ENCODE measurements at places on chromosomes 12 and 14.

- DNase-seq, result no peak
Measured at GRCh38 chr12:100473050-100473715, 483 bp upstream of the NR1H4 start.

DNA sequence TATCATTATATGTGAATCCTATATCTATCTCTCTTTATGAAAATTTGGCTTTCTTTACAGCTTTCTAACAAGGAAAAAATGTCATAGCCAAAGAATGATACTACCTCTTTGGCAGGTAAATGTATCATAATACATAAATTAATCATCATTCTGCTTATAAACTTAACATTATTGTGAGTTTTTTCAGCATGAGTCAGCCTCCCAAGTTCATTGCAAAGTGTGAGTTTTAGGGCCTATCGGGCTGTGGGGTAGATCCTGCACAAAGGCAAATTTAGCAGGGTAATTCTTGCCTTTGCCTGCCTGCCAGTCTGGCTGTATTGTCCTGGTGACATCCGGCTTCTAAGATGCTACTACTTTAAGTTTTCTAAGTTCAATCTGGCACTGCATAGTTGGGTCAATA lies 412.6 kb downstream of the MDGA2 start:
- DNase-seq, result no peak

DNA sequence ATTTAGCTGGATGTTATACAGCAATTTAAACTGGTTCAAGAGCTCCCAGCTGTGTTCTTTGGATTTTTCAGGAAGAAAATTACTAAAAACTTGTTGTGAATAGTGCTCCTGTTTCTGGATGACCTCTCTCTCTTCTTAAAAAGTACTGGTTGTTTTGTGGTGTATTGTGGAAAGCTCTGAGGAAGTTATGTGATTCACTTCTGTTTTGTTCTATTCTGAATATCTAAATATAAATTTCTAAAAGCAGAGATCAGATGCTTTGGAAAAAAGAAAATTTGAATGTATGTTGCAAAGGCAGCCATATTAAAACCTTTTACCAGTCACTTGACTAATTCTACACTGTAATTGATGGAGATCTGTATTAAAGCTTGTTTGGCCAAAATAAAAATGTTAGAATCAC lies 3.4 kb upstream of the C3AR1 start:
- no peak for DNase-seq

DNA sequence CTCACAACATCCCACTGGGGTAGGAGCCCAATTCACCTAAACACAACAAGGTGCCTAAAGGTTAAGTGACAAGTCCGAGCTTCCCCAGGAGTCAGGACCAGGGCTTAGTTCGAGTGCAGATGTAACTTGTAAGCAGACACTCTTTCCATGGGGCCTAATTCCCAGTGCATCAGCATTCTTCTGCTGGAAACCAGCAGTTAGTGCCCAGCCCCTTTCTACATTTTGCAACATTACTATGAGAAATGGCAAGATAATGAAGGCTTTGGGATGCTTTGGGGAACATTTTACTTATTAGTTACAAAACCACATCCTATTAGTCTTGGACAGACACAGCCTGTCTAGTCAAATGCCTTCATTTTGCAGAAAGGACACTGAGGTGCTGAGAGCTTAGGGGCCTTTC lies 179.8 kb downstream of the CALM1 start:
- DNase-seq, result no peak

DNA sequence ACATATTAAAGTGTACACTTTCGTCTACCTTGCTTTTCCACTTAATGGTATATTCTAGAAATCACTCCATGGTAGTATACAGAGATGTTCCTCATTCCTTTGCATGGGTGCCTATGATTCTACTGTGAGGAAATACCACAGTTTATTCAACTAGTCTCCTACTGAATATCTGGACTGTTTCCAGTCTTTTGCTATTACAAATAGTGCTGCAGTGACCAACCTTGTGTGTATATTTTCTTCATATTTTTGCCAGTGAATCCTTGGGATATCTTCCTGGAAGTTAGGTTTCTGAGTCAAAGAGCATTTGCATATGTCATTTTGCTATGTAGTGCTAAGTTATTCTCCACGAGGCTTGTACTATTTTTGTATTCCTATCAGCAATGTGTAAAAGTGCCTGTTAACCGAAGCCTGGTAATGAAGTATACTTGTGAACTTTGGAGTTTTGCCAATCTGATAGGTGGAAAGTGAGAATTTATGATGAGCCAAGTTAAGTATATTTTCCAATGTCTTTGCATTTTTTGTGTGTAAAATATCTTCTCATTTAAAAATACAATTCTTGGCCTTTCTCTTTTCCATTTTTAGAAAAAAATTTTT lies 31.3 kb upstream of the TMEM263 start:
- no peak for DNase-seq

DNA sequence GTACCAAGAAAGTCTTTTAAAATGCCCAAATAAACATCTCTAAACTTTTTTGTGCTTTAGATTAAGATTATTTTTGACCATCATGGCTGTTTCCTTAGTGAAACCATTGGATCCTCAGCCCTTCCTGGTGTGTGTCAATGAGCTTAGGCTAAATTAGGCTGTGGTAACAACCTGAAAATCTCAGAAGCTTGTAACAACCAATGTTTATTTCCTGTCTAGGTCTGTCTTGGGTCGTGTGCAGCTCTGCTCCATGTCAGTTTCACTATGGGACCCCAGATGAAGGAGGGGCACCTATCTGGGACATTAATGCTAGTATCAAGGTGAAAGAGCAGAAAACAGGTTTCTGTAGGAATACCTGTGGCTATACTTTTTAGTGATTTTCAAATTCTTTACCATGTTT lies 49.9 kb downstream of the KCNMB4 start:
- DNase-seq, result no peak

- no peak for DNase-seq
Measured at GRCh38 chr14:61749264-61749663, 13.0 kb upstream of the SNAPC1 start.

GRCh38 chr12:64170024-64170423 lies 52.1 kb downstream of the KICS2 start:
- DNase-seq, result no peak

DNA sequence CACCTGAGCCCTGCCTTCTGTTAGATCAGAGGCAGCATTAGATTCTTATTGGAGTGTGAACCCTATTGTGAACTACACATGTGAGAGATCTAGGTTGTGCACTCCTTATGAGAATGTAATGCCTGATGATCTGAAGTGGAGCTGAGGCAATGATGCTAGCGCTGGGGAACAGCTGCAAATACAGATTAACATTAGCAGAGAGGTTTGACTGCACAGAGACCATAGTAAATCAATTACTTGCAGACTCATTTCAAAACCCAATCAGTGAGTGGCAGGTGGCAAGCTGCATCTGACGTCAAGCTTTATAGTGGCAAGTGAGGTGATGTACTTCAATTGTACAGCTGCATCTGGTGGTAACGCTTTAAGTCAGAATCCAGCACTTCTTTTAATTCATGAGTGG lies 141.6 kb downstream of the GPHN start:
- DNase-seq, result no peak

GRCh38 chr14:54025661-54026060 lies 69.0 kb upstream of the BMP4 start:
- DNase-seq, result no peak

DNA sequence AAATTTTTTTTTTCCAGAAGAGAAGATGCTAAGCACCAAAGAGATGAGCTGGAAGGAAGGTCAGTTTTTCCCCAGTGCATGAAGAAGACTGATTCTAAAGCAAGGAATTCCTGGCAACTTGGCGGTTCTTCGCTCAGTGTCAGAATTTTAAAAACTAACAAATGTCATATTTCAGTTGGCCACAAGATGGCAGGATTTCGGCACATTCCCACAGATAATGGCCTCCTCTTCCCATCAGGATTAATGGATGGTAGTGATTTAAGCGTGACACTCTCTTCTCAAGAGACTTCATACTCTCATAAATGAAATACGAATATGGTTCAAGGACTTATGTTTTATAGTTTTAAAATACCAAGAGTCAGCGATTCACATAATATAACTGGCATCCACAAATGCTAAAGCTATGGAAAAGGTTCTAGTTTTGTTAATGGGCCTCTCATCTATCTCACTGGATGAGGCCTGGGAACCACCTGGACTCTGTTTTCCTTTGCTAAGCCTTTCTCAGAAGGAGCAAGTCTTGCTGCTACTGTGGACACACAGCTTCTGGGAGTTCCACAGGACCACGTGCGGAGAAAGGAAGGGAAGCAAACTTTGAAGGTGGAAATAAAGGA lies 46.1 kb upstream of the PTPRO start:
- peak; percentile 18 for DNase-seq

GRCh38 chr12:42961395-42961794 lies 371.8 kb upstream of the PRICKLE1 start:
- peak; percentile 26 for DNase-seq

DNA sequence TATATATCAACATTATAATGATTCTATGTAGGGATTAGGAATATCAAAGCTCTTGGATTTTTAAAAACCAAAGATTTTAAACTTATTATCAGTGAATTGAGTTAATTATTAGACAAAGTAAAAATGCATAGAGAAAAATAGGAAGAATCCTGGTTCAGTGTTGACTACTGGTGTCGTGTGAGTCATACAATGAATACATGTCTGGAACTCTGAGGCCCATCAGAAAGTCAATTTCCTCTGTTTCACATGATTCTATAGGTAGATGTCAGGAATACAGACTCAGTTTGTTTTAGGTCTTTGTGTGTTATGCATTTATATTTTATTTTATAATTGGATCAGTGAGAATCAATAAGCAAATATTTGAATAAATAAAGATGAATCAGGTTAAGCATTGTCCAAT lies 84.5 kb upstream of the RTL1 start:
- DNase-seq, result no peak

- DNase-seq, result no peak
Measured at GRCh38 chr12:46562625-46563225, 190.2 kb upstream of the SLC38A2 start.

DNA sequence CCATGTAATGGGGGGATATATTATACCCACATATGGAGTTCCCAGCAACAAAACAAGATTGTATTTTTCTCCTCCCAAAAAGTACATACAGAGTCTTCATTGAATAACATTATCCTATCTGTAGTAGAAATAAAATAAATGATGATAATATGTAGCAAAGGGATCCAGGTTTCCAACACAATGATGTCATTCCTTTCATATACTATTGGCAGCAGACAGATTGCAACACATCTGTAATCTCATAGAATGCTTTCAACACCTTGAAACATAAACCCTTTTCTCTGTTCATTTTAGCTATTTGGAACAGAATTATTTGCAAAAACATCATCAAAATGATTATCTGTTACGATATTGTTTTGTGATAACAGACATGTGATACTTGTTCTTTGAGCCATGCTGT lies 317.6 kb downstream of the DPF3 start:
- DNase-seq, result no peak

DNA sequence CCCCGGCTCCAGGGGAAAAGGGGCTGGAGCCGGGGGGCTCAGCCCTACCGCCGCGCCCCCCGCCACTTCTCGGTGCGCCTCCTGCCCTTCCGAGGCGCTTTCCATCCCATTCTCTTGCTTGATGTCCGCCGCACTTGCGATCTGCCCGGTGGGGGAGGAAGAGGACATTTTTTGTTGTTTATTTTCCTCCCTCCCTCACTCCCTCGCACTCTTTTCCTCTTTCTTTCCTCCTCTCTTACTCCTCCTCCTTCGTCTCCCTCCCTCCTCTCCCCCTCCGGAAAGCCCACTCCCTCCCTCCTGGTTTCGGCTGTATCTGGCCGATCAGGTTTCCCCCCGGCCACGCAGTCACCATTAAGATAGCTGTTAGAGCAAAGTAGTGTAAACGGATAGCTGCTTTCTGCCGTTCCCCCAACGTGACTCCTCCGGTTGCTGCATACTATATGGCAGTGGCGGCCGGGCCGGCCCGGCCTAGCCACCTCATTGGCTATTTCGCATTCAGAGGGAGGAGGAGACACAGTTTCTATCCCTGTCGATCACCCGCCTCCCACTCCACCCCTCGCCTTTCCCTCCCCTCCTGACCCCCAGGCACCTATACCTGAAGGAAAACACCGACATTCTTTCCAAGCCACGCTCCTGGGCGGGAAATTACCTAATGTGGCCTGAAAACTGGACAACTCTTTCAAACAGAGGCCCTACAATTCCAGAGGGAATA lies at the start of gene SIX4:
TSS of gene SIX4 (minus strand) at position 445 of the 712 bp plus-strand sequence. CDS start at position 168, 277 bp downstream.
- DNase-seq, result peak; percentile 62

- DNase-seq, result no peak
Measured at GRCh38 chr12:92110083-92110640, 35.5 kb downstream of the BTG1 start.

GRCh38 chr12:124829708-124830304 lies 33.9 kb downstream of the SCARB1 start:
- no peak for DNase-seq

DNA sequence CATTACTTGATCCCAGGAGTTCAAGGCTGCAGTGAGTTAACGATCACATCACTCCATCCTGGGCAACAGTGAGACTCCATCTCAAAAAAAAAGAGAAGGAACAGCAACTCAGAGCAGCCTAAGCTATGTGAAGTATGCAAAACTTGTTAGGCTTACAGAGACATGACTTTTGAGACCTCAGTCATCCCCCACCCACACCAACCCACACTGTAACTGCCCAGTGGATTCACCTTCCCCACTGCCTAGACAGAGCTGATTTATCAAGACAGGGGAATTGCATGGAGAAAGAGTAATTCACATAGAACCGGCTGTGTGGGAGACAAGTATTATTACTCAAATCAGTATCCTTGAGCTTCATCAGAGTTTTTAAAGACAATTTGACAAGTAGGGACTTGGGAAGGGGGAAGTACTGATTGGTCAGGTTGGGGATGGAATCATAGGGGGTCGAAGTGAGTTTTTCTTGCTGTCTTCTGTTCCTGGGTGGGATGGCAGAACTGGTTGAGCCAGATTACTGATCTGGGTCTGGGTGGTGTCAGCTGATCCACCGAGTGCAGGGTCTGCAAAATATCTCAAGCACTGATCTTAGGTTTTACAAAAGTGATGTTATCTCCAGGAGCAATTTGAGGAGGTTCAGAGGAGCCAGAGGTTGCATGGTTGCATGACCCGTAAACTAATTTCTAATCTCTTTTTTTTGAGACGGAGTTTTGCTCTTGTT lies 6.2 kb upstream of the WDR89 start:
- DNase-seq, result no peak

- no peak for DNase-seq
Measured at GRCh38 chr14:24255931-24256711, 6.9 kb downstream of the TGM1 start.

DNA sequence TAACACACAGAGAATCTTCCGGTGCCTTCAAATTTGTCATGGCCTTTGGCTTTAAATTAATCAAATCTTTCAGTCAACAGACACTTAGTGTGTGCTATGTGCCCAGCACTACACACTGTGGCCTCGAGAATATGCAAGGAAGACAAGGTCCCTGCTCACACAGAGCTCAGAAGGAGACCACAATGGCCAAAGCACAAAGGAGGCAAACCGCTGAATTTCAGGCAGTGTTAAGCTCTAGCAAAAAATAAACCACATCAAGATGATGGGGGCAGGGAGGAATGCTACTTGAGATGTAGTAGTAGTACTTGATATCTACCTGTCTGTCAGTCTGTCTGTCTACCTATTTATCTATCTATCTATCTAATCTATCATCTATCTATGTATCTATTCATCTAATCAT lies 227.9 kb downstream of the TMEM132D start:
- DNase-seq, result no peak

Data from H54 (cell line).